ENCODE measurements at places on chromosomes 7 and 10.

DNA sequence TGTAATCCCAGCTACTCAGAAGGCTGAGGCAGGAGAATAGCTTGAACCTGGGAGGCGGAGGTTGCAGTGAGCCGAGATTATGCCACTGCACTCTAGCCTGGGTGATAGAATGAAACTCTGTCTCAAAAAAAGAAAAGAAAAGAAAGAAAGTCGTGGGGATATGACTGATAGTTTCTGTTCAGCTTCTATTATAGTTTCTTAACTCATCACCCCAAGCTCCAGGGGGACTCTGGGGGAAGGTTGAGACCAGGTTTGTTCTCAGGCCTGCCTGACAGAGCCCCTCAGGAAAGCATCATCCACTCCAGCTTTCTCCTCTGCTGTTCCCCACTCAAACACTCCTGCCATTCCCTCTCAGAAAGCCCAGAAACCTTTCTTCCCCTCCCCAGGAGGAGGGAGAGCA lies 542.4 kb upstream of the GALNT17 start:
- DNase-seq, result no peak

DNA sequence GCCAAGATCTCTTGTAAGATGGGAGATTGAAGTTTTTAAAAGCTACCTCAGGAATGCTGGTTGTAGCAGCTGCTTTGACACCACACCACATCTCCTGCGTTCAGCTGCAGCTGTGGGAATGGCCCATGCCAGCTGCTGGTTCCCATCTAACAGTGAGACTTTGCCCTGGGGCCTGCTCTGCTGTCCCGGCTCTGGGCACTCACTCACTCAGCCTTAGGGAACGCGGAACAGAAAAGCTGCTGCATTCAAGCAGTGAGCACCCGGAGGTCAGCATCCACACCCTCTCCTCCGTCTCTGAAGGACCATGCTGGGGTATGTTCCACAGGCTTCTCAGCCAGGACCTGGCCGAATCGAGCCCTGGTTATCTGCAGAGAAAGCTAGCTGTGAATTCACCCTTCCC lies 197.1 kb upstream of the CXCL12 start:
- DNase-seq, result no peak

GRCh38 chr7:48563334-48563733 lies 361.0 kb upstream of the CDC14C start:
- DNase-seq, result no peak

GRCh38 chr7:44309271-44310091 lies 15.9 kb downstream of the CAMK2B start:
- peak; percentile 21 for DNase-seq

GRCh38 chr10:91953600-91954160 lies 30.1 kb downstream of the BTAF1 start:
- no peak for DNase-seq

GRCh38 chr10:111076682-111077478 lies at the start of gene ADRA2A:
Gene ADRA2A (plus strand): TSS chr10:111077029. CDS start chr10:111077997, 968 bp downstream.
- no peak for DNase-seq

- no peak for DNase-seq
These were observed 77.1 kb downstream of the MPLKIP start for GRCh38 chr7:40057292-40057691.

DNA sequence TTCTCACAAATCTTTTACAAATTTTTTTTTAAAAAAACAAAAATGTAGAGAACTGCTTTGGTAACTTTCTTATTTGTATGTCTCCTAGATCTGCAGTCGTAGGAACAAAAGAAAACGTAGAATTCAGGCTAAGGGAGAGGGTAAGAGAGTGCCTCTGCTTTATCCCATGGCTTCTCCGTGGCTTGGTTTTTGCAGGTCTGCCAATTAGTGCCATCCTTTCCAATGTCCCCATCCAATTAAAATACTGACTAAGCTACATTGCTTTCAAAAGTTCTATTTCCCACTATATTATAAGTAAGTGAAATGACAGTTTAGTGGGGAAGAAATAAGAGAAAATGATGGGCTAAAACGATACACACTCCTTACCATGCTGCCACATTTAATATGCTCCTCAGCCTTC lies 209.3 kb downstream of the CRPPA start:
- DNase-seq, result no peak

DNA sequence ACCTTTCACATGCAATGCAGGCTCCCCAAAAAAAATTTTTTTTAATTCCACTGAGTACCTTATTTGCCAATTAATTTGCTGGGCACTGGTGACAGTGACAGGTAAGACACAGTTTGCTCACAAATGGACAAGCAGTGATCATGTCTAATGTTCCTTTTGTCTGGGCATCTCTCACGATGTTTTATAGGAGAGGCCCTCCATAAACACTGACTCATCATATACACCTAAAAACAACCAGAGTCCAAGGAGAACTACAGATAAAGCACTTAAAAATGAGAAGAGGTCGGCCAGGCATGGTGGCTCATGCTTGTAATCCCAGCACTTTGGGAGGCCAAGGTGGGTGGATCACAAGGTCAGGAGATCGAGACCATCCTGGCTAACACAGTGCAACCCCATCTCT lies 105.1 kb downstream of the ATE1 start:
- DNase-seq, result no peak

DNA sequence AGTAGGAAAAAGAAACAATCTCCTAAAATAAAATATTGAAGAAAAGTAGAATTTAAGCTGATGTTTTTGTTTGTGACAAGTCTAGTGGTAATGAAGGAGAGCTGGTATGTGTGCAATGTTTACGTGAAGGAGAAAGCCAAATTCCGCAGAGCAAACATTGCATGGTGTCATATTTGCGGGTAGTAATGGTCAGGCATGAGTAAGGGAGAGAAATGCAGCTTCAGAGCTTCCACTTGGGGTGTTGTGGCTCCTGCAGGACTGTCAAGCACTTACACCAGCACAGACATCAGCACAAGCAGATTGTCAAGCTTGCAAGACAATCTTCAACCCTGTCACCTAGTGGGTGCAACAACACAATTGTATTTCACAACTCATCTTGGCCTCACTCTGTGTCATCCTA lies 136.5 kb upstream of the ETV1 start:
- no peak for DNase-seq

DNA sequence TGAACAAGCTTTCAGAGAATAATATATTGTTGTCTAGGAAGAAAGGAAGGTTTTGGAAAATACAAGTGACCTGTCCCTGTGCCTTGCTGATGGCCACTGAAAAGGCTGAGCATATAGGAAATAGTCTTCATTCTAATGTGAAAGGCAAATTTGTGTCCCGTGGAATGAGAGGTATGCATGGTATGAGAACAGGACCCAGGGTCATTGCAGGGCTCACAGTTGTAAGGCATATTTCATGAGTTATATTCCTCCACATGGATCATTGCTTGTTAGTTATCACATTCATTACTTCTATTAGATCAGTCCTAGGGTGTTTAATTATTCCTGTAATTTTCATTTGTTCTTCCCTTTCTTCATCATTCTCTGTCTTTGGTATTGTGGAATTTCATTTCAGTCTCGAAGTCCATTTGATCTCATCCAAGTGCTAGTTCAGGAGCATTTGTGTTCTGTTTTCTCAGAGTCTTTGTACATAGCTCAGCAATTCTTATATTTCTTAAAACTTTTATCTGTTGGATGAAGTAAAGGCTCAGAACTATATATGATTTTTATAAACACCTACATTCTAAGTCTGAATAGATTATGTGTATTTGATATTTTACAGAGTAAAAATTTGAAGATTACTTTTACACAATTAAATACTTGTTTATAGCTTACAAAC lies 39.4 kb upstream of the ARHGAP21 start:
- no peak for DNase-seq

DNA sequence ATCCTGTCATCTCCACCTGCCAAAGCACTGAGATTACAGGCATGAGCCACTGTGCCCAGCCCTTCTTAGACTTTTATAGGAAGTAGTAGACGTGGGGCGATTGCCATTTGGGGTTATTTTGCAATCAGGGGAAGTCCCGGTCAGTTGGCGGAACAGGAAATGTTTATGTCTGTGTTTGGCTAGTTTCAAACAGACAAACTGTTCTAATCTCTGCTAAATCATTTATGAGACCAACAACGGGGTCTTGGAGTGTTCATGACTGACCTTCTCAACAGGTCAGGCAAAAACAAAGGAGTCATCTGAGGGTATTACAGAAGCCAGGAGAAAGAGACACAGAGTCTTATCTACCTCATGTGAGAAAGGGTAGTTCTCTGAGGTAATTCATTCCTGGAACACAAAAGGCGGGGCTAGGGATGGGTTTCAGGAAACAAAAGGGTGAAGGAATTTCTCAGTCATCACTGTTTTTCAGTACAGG lies 6.6 kb upstream of the TPK1 start:
- peak; percentile 2 for DNase-seq

DNA sequence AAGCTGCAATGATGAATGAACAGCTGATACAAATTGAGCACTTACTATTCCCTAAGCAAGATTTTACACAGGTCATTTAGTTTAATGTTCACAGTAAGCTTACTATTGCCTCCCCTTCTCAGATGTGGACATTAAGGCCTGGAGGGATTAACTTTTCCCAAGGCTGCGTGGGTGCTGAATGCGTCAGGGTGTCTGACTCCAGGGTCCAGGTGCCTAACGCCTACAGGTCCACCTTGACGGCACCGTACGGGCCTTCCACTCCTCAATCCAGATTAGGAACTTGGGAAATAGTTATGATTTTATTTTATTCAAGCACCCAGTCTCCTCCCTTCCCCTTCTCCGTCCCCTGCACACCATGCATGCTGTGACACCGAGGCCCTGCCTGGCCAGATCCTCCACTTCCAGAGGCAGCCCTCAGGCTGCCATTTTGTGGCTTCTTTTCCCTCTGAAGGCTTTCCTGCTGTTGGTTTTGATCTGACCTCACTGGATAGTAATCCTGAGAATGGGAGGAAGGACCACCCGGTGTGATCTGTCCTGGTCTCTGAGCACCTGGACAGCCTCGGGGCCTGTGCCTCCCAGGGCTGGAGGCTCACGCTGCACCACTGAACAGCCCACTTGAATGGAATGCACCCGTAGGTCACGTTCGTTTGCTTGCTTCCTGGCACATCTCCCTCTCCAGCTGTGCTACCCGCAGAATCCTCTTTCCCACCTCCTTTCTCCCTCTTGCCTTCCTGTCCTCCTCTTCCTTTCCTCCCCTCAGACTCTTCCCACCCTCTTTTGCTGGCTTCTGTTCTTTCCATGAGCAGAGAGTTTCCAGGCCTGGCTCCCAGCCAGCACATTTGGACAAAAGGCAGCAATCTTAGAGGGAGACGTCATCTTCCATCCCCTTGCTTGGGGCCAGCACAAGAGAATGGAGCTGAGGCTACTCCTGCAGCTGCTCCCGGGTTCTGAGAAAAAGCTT lies 14.4 kb downstream of the DENND2A start:
- no peak for DNase-seq

DNA sequence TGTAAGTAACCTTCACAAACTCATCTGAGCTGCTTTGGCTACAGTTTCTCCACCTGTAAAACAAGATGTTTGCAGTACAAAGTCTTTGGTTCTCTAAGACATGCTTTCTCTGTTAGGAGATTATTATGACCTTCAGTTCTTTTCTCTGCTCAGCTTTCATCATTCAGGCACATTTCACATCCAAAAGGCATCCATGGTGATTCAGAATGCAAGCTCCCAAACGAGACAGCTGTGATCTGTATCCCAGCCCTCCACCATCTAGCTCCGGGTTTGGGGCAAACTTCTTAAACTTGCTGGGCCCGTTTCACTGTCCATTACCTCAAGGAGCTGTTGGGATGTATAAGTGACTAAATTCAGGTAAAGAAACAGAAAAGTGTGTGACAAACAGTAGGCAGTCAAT lies 95.8 kb upstream of the COL1A2 start:
- no peak for DNase-seq

- DNase-seq, result no peak
These were observed 391.8 kb upstream of the ETV1 start for GRCh38 chr7:14381306-14381705.

DNA sequence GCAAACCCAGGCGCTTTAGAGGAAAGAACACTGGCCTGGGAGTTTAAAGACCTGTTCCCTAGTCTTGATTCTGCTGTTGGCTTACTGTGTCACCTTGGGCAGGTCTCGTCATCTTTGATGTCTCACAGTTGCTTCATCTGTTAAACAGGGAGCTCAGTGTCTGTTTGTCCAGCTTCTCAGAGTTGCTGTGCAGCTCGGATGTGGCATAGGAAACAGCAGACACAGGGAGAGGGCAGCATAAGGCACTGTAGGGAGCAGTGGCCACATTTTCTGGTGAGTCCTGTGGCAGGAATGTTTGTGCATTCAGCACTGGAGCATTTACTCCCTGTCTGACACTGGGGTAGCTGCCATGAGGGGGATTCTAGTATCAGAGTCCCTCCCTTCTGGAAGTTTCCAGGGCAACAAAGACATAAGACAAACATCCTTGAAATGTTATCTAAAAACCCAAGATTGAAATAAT lies 2.0 kb downstream of the REPIN1 start:
- DNase-seq, result no peak

DNA sequence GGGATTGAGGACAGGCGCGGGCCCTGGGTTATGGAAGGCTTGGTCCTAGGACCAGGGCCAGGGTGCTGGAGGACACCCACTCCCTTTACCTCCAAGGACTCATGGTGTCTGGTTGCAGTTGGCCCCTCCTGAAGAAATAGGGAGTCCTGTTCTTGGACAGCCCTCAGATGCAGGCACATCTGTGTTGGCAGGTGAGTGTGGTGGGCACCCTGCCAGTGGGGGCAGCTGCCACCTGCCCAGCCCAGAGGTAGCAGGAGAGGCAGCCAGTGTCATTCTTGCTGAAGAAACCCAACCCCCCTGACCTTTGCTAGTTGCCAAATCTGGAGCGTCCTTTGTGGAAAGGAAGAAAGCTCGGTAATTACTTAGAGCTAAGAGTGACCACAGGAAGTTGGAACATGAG lies 8.3 kb downstream of the GALNT17 start:
- no peak for DNase-seq

DNA sequence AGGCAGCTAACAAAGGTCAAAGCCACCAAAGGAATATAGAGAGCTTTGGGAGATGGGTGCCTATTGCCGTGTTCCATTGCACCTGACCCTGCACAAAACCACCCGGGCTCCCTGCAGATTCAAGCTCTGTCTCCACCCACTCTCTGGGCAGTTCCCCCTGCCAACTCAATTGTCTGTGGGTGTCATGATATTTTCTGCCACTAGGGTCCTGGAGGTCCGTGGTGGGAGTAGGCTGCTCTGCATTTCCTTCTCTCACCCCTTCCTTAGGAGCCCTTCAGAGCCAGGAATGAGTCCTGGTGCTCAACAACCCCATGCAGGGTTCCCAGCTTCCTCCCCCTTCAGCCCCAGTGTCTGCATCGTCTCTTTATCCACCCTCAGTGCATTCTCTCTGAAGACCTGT lies 34.1 kb downstream of the PNLIPRP2 start:
- no peak for DNase-seq

Data from stimulated activated CD8-positive, alpha-beta memory T cell treated with anti-CD3 and anti-CD28 coated beads, Interleukin-7, amount 100 ng/mL, for 4 hours (primary cell).